ENCODE measurements at places on chromosomes 16 and 17. TPM values are rescaled to one million over a fixed set of nuclear protein-coding genes. Genes with fewer than 3 reads are reported as not detected.

The TNFRSF13B gene
- total RNA-seq = not detected

The CBX1 gene
- 38.4 TPM for total RNA-seq

The BRICD5 gene
- total RNA-seq = 0.44 TPM

DNA sequence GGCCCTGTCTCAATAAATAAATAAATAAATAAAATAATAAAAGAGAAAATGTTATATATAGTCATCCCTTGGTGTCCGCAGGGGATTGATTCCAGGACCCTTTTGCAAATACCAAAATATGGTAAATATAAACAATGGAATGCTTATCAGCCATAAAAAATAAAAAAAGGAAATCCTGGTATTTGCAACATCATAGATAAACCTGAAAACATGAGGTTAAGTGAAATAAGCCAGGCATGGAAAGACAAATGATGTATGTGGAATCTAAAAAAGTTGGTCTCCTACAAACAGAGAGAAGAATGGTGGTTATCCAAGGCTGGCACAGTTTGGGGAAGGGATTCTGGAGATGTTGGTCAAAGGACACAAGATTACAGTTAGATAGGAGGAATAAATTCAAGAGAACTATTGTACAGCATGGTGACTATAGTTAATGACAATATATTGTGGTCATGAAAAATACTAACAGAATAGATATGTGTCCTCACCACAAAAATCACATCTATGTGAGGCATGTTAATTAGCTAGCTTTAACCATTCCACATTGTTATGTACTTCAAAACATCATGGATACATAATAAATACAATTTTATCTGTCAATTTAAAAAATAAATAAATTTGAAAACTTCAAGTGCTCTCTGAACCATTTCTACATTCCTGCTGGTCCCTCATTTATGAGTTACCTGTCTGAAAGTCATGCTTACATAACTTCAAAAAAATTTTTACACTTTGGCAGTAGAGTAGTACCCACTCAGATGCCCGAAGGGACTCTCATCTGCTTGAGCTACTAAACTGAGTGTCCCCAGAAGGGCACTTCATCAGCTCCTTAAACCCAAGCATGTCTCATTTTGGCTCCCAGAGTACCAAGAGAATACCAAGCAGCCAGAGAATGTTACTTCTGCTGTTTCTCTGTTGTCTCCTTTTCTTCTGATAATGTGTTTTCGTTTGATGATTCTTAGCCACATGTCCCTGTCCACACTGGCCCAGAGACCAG is 26.6 kb downstream of the N4BP1 start:
- DNase-seq = no peak

DNA sequence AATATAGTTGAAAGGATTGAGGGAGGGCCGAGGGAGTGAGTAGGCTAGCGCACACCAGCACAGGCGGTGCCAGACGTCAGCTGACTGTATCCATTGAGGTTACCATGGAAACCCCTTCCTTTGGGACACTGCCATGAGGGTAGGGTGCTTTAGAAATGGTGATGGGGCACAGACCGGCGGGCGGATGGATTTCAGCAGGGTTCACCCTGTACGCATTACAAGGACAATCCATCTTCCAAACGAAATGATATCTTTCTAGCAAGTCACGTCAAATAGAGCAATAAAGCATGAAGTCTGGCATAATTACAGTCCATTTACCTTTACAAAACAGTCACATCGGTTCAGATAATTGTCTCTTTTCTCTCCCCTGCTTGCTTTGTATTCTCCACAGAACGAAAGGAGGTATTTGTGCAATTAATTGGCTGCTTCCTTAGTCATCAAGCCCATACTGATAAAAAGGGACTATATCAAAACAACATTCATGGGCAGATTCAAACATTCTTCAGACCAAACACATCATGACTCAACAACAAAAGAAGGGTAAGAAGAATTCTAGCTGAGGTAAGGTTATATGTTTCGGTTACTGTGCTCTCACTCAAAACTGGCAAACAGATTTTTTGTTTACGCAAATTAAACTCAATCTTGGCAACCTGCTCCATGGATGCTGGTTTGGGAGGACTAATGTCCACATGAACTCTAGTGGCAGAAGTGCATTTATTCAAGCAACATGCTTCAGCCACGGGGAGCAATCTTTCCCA is 140.6 kb downstream of the CDK5R1 start:
- no peak for DNase-seq

DNA sequence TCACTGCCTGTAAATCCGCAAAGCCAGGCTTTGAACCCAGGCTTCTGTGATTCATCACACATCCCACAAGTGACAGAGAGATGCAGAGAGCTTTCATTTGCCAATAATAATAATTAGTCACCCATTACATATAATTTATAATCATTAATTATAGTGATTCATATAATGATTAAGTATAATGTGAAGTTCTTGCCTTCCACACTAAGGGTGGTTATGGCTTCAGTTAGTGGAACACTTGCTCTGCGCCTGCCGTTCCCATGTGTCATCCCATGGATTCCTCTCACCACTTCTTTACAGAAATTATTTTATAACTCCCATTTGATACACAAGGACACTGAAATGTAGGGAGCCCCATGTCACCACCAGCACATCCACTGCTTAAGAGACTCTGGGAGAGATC is 39.8 kb upstream of the XYLT1 start:
- no peak for DNase-seq

DNA sequence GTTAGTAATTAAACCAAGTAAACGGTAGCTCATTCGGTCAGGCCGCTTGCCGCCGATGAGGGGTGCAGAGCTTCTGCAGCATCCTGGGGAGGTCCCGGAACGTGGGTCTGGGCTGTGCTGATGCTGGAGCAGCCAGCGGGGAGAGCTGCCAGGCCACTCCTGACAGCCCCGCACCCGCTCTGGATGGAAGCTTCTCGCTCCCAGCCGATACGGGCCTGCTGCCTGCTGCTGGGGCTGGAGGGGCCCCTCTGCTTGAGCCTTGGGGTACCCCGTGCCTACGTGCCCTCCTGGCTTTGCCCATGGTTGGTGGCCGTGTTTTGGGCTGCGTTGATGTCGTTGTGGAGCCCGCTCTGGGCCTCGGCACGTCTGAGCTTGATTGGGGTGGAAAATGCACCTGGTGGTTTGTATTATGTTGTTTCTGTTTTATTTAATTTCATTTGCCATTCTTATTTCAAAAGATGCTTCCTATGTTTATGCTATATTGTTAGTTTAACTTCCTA is 41.6 kb upstream of the ZNF750 start:
- no peak for DNase-seq

GRCh38 chr16:88767546-88768070 is 17.4 kb downstream of the PIEZO1 start:
- DNase-seq = no peak

Measured in lung microvascular endothelial cell (primary cell).